Keratinocyte (primary cell): ENCODE measurements at places on chromosomes 7 and 10.

- DNase-seq: no peak
Observed at GRCh38 chr10:82591421-82591820, 716.4 kb downstream of the NRG3 start.

- DNase-seq: no peak
Observed at GRCh38 chr7:15557186-15557585, 4.6 kb downstream of the AGMO start.

- DNase-seq: no peak
Observed at GRCh38 chr10:121522831-121523230, 75.4 kb downstream of the FGFR2 start.

GRCh38 chr10:103584216-103585010, 90.9 kb downstream of the NEURL1 start:
- no peak for DNase-seq

DNA sequence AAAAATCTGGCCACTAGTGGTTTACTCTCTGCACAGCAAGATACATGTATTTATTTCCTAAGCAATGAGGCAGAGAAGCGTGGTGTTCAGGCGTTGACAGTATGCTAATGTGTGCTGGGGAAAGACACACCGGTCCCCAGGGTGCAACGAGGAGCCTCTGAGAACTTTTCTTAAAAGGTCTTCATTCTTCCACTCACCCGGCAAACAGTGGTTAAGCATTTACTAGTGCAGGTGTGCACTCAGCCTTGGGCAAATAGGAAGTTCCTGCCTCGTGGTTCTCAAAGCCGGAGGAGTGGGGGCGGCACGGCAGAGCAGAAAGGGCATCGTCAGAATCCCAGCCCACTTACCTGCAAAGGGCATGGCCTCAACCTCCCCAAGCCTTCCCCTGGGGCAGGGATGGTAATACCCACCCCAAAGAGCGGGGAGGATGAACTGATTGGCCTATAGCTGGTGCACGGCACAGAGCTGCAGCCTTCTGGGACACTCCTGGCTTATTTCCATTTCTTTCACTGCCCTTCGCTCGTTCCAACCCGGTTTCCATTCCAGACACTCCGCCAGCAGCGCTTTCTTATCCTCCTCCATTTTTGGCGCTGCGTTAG, 184.3 kb upstream of the CTBP2 start:
- DNase-seq: no peak

GRCh38 chr7:106329408-106329807, 44.6 kb upstream of the NAMPT start:
- DNase-seq: no peak

DNA sequence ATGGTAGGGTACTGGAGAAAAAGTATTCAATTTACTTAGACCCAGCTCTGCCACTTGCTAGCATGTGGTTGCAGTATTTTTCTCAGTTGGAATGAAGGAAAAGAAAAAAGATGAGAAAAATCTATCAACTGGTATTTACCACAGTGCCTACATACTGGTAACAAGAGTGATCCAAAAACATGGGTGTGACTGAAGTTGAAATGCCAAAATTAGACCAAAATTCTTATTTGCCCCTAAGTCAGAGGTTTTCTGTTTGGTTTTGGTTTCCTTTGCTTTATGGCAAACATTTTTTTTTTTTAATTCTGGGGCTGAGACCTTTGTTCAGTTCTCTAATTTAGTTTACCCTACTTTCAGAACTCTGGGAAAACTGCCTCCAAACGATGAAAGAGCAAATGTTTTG, 12.3 kb downstream of the HYCC1 start:
- DNase-seq: no peak
